ENCODE measurements at places on chromosomes 2 and 18. TPM values are rescaled to one million over a fixed set of nuclear protein-coding genes. Genes with fewer than 3 reads are reported as not detected.

GALNT5 gene
- not detected for total RNA-seq

DNA sequence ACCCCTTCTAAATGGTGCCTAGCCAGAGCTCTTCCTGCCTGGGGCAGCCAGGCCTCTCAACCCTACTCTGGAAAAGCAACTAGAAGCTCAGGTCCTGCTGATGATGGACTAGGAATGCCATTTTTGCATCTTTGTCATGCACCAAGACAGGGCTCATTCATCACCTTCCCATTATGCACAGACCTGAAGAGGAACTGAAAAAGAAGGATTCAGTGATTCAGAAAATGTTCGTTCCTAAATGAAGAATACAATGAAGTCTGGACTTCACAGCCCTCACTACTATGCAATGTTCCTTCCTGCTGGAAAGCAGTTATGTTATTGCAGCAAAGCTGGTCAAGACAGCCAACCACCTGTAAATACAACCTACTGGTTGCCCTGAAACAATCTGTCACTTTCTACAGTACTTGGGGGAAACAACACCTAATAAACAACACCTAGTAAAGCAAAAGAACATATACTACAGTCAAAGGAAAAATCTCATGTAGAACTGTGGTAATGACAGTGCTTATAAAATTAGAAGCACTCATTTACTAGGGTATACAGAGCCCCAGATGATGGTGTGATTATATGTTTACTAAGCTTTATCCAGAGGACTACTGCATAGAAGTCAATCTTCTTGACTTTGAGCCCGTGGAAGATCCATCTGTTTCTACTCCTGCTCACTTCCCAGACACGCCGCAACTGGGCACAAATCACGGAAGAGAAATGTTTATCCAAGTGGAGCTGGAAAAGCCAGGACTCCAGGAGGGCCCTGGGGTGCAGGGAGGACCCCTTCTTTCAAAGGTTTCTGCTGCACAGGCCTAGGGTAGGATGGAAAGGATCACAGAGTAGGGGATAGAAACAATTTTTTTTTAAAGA lies 103.1 kb upstream of the THOC1 start:
- no peak for DNase-seq

DNA sequence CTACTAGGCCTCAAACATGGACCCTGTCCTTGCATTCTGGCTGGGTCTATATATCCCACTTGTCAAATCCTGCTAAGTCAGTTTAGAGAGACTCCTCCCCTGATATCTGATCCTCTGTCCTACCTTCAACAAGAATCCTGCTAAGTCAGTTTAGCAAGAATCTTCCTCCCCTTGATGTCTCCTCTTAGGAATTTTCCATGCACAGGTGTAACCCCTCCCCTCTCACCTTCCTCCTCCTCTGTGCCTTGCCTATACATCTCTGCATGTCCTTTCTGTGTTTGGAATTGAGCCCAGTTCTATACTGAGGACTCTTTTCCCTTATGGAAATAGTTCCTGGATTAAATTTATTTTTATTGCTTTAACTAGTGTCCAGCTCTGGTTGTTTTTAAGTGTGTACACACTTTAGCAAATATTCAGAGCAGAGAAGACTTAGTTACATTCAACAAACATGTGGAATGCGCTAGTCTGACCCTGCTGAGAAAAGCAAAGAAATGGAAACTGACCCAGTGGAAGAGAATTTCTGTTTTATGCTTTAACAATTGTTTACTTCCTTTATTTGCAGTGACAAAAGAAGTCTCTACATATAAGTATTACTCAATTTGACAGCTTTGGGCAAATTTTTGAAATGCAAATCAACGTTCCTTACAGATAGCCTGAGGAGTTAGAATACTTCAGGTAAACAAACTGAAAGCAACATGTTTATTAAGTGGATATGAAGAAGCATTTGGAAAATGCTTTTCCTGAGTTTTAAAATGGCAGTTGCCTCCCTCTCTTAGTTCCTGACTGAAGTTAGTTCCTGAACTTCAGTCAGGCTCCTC lies 80.6 kb downstream of the RIT2 start:
- DNase-seq = peak; percentile 24

- no peak for DNase-seq
Observed at GRCh38 chr2:125567100-125567499, 1088.9 kb upstream of the GYPC start.
